ENCODE measurements at places on chromosomes 1 and 21. TPM values are rescaled to one million over a fixed set of nuclear protein-coding genes. Genes with fewer than 3 reads are reported as not detected.

- no peak for DNase-seq
These were observed 25.6 kb downstream of the SLC45A1 start for GRCh38 chr1:8343464-8344001.

- no peak for DNase-seq
These were observed 130.4 kb downstream of the AJAP1 start for GRCh38 chr1:4784761-4785160.

DNA sequence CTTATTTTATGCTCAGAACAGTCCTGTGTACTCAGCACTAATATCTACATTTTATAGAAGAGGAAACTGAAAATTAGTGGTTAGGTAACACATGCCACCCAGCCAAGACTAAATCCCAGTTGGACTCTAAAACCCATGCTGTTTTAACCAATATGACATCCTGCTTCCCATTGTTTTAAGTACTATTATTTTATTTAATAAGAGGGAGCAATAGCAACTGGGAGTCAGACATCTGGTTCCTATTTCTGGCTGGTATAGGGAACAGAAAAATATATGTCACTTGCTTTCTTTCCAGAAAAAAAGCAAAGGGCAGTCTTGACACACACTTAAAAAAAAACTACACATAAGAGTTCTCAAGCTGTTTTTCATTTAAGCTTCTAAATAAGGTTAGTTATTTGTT is 11.9 kb downstream of the KLHL12 start:
- no peak for DNase-seq

DNA sequence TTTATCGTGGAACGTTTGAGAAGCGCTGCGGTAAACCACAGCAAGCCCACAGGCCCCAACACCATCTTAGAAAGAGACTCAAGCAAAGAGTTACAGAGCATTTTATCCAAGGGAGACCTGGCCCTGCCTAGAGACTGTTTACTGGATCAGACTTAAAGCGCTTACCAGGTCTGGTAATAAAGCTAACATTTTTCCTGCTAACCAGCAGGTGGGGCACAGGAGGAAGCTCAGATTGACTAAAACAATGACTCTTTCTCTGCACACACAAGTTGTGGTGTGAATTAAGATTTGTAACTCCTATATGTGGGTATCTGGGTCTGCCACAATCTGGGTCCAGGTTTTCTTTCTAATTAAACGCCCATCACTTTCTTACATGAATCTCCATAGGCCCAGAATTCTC is 136.5 kb upstream of the ETS2 start:
- DNase-seq: no peak

GRCh38 chr1:110648417-110648816 is 26.3 kb downstream of the KCNA3 start:
- DNase-seq: no peak

MIXL1 gene
- not detected for total RNA-seq

TDRD10 gene
- total RNA-seq: not detected

DNA sequence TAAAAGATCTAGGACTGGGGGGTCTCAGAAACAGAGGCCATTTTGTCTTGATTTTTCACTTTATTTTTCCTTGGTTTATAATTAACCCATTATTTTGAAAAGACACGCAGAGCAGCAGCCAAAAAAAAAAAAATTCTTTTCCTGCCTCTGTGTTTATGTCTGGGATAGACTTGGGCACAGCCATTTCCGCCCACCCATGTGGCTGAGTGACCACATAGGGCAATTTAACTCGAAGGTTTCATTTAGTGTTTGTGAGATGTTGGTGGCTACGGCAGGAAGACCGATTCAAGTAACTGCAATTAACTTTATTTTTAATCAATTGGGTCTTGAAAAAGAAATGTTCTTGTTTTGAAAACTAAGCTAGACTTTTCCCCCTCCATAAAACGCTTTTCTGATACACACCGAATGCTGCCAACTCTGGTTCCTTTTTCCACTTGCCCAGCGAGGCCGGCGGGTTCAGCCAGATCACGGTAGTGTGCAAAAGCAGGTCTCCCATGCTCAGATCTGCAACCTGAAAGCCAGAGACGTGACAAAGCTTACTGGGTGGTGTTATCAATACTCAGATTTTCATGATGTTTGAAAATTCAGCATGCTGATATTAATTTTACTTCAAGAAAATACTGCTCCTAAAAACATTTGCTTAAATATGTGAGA is 97.4 kb upstream of the KRTAP19-8 start:
- DNase-seq: no peak

DNA sequence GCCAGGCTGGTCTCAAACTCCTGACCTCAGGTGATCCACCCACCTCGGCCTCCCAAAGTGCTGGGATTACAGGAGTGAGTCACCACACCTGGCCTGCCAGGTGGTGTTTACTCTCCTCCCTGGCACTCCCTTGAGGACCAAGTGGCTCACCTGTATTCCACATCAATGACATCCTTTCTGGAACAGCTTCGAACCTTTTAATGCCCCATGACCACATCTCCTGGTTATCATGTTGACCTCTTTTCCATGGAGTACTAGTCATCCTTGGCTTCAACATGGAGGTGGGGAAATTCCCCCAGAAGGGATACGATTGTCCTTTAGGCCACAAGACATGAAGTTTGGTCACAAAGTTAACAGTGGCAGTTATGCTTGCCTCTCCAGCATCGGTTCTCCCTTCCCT is 66.9 kb downstream of the CDC7 start:
- no peak for DNase-seq

GRCh38 chr1:214342525-214342924 is 61.6 kb downstream of the SMYD2 start:
- no peak for DNase-seq

GRCh38 chr1:212218911-212219310 is 66.3 kb upstream of the PPP2R5A start:
- DNase-seq: no peak

DNA sequence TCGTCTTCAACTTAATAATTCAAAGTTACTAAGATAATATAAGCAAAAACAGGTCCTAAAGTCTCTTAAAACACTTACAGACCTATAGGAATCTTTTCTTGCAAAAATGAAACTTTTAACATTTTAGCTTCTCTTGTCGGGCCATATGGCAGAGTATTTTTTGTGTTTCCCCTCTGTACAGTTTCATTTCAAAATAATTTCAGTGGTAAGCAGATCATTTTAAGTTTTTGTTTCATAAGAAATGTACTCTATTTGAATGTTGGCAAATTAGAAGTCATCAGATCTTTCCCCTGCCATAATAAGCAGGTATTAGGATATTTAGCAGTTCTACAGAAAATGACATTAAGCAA is 37.9 kb downstream of the RGL1 start:
- no peak for DNase-seq

RHOU gene
- 1.6 TPM for total RNA-seq
